ENCODE measurements at places on chromosomes 2 and 18.

DNA sequence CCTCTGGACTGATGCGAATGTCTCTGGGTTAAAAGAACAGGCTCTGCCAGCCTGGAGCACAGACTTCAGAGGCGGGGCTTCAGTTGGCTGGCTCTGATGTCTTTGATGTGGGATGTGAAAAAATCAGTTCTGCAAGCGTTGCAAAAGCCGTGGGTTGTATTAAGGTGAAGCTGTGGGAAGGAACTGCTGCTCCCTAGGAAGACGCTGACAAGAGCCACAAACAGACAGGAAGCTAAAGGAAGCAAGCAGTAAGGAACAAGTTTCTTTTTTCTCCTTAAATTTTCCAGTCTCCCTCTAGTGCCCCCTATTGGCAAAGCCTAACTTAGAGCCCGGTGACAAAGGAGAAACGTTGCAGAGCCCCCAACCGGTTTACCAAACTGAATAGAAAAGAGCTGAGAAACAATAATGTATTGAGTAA lies 239.0 kb downstream of the CCDC178 start:
- DNase-seq = no peak

- no peak for DNase-seq
These were observed 55.4 kb upstream of the CD28 start for GRCh38 chr2:203650860-203651613.

GRCh38 chr2:84749442-84749841 lies 131.4 kb downstream of the TRABD2A start:
- no peak for DNase-seq

DNA sequence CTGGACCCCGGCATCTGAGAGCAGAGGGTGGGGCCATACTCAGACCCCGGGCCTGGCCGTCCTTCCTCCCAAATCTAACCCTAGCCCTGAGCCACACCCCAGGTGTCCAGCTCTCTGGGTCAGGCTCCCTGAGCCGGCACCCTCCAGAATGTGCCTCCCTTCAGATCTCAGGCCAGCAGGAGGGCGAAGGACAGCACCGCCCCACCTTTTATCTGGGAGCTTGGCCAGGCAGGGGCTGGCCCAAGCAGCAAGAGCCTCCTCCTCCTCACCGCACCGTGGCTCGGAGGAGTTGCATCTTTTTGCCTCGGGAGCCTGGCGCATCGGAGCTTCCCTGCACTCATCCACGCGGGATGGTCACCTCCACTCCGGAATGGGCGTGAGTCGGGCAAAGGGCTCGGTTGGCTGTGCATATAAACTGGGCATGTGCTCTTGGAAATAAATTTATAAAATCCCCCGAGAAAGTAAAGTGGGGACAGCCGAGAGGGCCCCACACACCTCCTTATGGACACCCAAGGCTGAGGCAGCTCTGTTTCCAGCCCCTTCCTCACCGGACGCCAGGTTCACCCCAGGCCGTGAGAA lies 69.1 kb upstream of the CTDP1 start:
- DNase-seq = no peak

GRCh38 chr2:14967729-14968128 lies 335.2 kb downstream of the LRATD1 start:
- DNase-seq = no peak

- DNase-seq = no peak
These were observed 375.3 kb downstream of the PIK3C3 start for GRCh38 chr18:42330296-42330695.

DNA sequence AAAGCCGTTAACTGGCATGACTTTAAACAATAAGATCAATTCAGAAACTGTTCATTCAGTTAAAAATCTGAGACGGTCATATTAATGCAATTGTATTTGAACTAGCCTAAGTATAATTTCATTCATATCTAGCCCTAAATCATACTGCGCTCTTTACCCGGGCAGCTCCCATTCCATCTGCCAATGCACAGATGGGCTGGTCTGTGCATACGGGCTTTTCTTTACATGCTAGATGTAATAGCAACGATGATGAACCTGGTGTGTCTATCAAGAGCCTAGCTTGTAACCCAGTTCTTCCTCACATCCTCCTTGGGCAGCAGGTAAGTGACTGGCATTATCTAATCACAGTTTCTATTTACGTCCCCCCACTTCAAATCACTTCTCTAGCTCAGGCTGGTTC lies 631.5 kb upstream of the KLHL29 start:
- no peak for DNase-seq

- DNase-seq = no peak
These were observed 32.4 kb downstream of the TEX51 start for GRCh38 chr2:126930970-126931590.

DNA sequence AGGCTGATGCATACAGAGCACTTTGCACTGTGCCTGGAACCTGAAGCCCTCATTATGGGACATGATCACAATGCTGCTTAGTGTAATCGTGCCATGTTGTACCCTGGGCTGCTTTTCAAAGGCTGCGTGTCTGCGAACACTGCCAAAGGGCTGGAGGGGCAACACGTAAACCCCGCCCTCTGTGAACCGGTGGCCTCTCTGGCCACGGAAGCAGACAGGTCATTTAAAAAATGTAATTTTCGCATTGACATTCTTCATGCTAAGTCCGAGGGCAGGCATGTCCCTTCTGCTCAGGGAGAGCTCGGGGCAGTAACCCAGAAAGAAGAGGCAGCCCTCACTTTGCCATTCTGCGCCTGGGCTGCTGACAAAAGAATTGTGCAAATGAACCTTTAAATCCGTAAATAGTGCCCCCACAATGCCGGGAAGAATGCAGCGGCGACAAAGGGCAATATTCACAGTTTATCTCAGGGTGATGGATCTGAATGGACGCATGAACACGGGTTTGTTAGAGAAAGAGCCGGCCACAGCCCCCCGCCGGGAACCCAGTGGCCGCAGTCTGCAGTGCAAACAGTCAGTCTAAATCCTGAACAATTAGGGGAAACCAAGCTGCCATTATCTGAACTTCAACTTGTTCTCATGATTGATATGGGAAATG lies 226.1 kb downstream of the MYCN start:
- DNase-seq = no peak

- no peak for DNase-seq
These were observed 87.3 kb downstream of the CBLN2 start for GRCh38 chr18:72456802-72457201.

DNA sequence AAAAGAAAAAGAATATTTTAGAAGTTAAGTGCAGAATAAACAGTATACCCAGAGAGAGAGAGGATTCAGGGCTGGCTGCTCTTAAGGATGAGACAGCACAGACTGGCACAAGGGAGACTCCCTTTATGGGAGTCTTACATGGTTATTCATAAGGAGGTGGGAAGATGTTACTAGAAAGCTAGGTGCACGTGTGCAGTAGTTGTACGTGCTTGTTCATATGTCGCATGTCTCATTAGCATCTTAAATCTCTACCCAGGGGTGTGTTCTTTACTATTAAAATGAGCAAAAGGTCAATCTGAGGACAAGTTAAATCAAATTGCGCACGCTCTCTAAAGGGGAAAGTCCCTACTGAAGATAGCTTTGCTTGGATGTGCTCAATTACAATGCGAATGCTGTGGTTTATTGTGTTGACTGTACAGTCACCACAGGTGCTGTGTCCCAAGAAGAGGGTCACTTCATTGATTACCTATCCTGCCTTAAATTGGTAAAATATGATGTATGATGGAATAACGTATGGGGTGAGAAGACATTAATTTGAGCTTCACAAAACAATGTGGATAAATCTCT lies 368.0 kb upstream of the SPHKAP start:
- no peak for DNase-seq

DNA sequence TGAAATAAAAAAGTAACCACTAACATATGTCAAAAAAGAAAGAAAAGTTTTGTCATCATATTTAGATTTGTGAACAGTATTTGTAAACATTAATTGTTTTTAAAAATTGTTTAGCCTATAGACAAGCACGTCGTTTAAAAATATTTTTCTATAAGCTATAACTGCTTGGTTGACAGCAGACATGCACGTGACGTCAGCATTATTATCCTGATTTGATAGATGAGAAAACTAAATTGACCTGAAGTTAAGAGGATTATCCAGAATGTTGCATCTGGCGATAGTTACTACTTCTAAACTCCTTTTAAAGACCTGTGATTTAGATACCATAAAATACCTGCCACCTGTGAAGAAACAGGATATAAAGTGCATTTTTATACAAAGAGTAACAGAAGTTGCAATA lies 156.9 kb upstream of the BARD1 start:
- DNase-seq = no peak

DNA sequence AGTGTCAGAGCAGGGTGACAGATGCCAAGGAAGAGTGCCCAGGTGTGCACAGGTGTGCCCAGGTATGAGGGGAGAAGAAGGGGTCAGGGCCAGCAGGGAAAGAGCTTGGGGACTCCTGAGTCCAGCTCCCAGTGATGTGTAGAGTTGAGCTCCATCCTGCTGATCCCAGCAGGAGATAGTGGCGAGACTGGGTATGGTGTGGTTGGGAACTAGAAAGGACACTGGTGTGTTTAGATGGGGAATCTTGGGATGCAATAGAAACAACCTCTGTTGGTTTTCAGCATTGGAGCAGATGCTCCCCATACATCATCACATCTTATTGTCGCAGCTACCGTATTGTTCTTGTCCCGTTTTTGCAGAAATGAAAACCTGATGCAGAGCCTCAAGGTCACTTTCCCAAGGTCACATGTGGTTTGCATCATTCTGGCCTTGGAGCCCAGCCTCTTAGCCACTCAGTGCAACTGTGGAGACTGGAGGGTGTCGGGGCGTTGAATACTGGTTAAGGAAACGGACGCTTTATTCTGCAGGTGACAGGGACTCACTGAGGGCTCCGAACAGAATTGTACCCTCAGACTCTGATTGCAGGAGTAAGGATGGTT lies 166.7 kb downstream of the AGAP1 start:
- DNase-seq = no peak

DNA sequence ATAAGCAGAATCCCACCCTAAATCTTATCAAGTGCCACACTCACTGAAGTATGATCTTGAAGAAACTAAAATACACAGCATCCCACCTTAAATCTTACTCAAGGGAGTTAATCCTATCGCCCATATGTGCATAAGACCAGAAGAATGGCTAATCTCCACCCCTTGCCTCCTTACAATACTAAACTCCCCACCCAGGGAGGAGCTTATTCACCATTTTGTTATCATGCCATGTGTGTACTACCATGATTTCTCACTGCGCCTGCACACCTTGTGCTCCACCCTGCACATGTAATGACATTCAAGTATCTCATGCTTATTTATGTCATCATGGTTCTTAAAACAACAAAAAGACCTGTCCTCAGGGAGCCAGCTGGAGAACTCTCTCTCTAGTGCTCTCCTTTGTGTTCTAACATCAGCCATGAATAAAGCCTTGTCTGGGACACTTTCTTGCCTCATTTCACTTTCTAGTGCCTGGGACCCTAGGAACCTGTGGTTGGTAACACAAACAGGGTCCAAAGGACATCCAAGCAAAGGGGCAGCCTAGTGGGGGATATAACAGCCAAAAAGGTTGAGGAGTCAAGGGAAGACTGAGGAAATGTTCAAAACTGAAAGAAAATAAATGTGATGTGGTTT lies 87.4 kb downstream of the SLC66A3 start:
- no peak for DNase-seq

- no peak for DNase-seq
These were observed 170.1 kb downstream of the RBM43 start for GRCh38 chr2:151091583-151091982.

DNA sequence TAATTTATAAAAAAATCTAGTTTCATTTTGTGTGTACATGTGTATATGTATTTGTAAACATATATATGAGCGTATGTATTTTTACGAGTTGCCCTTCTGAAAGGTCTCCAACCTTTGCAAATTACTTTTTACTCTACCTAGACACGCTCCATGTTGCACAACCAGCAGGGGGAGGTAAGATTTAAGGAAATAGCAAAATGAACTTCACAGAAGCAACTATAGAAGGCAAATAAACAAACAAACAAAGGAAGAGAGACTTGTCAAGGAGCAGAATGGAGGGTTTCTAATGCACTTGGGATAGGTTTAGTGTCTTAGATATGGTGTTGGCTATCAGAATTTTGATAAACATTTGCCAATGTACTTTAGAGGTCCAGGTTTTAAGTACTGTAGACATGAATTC lies 820.5 kb upstream of the POU3F3 start:
- DNase-seq = no peak

GRCh38 chr2:17599617-17600016 lies 59.1 kb downstream of the VSNL1 start:
- no peak for DNase-seq

DNA sequence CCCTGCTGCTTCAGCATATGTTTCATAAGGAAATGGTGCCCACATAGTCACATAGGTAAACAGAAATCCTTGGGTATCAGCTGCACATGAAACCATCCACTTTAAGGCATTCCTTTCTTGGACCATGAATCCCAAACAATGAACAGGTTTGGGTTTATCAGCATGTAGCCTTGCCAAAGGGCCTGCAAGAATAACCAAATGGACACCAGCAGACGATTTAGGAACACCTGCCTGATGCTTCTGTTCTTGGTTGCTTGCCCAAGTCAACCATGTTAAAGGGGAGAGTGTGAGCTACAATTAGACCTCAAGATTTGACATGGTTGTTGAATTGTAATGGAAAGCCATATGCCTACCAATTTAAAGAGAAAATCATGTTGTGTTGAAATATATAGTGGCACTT lies 1342.7 kb upstream of the PIK3C3 start:
- DNase-seq = no peak

DNA sequence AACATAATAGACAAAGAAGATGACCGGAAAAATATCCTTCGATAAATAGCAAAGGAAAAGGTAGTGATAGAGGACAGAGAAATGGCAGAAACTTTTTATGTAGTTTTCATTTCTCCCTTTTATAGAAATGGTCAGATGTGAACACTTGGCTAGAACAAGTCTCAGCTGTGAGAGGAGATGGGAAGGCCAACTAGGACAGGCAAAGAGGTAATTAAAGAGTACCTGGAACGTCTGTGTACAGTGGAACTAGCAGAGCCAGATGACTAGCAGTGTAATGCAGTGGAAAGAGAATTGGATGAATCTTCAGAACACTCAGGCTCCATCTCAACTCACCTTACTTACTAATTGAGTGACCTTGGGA lies 69.2 kb downstream of the NABP1 start:
- DNase-seq = no peak

DNA sequence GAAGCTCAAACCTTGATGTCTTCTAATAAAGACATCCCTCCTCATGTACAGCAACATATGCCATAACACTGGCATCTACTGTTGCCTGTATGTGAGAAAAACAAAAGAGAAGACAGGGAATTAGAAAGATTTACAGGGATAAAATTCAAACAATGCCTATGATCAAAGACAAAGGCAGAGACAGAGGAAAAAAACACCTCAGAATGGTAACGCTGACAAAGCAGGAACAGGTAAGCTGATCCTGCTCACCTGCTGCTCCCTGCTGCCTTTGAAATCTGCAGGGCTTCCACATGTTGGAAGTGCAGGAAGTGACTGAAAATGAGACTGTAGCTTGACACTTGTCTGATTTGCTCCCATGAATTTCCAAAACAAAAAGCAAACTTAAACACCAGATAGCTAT lies 90.2 kb upstream of the DNAJC10 start:
- DNase-seq = no peak

DNA sequence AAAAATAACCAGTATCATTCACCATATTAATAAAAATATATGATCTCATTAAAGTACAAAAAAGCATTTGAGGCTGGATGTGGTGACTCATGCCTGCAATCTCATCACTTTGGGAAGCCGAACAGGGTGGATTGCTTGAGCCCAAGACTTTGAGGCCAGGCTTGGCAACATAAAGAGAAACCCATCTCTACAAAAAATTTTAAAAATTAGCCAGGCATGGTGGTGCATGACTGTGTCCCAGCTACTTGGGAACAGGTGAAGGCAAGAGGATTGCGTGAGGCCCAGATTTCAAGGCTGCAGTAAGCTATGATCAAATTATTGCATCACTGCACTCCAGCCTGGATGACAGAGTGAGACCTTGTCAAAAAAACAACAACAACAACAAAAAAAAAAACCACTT lies 75.9 kb downstream of the RAD51AP2 start:
- DNase-seq = no peak

GRCh38 chr2:70161069-70161534 lies 29.7 kb downstream of the C2orf42 start:
- DNase-seq = no peak
